Dermis microvascular lymphatic vessel endothelial cell (primary cell): ENCODE measurements at places on chromosomes 12 and 14. TPM values are rescaled to one million over a fixed set of nuclear protein-coding genes. Genes with fewer than 3 reads are reported as not detected.

- no peak for DNase-seq
Measured at GRCh38 chr12:6083601-6084000, 40.9 kb downstream of the VWF start.

GRCh38 chr12:123049398-123050240, 69.1 kb downstream of the ARL6IP4 start:
- no peak for DNase-seq

DNA sequence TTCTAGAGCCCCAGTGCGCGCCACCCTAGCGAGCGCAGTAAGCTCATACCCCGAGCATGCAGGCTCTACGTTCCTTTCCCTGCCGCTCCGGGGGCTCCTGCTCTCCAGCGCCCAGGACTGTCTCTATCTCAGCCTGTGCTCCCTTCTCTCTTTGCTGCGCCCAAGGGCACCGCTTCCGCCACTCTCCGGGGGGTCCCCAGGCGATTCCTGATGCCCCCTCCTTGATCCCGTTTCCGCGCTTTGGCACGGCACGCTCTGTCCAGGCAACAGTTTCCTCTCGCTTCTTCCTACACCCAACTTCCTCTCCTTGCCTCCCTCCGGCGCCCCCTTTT, 791 bp downstream of the TMEM233 start:
- DNase-seq = peak; percentile 14

- DNase-seq = no peak
Measured at GRCh38 chr14:68127166-68127565, 307.6 kb downstream of the RAD51B start.

GRCh38 chr12:38258411-38258810, 58.2 kb upstream of the ALG10B start:
- DNase-seq = no peak

- DNase-seq = no peak
Measured at GRCh38 chr12:129538137-129538536, 365.7 kb downstream of the TMEM132D start.

DNA sequence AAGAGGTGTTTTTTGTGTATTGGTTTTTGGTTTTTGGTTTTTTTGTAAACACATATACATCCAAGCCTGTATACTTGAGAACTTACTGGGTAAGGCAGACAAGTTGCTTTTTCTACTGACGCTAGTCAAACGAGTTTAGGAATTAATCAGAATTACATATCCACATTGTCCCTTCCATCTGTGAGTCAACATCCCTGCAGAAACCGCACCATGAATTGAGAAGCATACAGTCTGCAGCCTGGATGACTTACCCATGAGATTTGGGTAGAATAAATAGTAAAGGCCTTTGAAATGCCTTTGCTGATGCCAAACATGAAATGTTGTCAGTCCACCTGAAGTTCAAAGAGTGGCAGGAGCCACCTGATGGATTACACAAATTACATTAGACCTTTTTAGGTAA, 21.4 kb upstream of the C12orf42 start:
- no peak for DNase-seq

- DNase-seq = no peak
Measured at GRCh38 chr12:43294916-43295315, 257.1 kb downstream of the ADAMTS20 start.

GRCh38 chr14:22668417-22668816, 24.3 kb upstream of the OR6J1 start:
- DNase-seq = no peak

- no peak for DNase-seq
Measured at GRCh38 chr12:75831402-75831801, 200.2 kb downstream of the PHLDA1 start.

GRCh38 chr14:61720294-61720661, 25.0 kb downstream of the HIF1A start:
- no peak for DNase-seq

The CKAP4 gene
- 36.2 and 55.9 TPM in 2 replicates for total RNA-seq

DNA sequence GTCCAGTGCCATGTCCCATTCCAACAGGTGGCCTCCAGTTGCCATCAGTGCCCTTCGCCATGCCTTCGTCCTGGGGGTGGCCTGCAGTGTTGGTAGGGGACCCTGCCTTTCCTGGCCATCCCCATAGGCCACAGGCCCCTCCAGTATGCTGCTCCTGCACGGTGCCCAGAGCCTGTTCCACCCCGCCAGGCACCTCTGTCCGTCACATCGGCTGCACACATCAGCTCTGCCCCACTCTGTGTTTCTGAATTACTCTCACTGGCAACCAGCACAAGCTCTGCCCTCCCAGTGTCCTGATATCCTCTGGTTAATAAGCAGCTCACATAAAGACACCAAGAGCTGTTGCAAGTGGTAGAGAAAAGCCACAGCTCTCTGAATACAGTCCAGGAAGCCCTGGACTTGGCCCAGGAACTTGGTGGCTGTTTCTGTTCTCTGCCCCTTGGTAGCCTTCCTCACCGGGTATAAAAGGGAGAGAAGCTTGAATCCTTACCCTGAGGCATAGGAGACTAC, 31.3 kb upstream of the ATP2A2 start:
- no peak for DNase-seq

GRCh38 chr12:122350141-122350848, 72.2 kb downstream of the CLIP1 start:
- peak; percentile 93 for DNase-seq

The CHMP4A gene
- total RNA-seq = 11.7 and 15.9 TPM in 2 replicates

DNA sequence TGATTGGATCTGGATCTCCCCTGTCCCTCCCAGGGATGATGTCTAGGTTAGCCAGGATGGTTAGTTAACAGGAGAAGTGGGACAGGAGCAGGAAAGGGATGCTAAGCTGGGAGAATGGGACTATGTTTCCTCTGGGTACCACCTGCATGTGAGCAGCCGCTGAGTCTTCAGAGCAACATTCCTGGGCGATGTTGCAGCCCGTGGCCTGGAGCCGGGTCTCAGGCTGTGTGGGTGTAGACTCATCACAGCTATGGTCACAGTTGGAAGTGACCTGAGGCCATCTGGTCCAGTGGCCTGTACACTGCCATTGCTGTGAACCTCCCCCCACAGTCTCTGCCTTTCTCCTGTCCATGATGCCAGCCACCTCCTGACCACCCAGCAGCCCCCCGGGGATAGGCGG, 422.6 kb downstream of the DPF3 start:
- DNase-seq = no peak

DNA sequence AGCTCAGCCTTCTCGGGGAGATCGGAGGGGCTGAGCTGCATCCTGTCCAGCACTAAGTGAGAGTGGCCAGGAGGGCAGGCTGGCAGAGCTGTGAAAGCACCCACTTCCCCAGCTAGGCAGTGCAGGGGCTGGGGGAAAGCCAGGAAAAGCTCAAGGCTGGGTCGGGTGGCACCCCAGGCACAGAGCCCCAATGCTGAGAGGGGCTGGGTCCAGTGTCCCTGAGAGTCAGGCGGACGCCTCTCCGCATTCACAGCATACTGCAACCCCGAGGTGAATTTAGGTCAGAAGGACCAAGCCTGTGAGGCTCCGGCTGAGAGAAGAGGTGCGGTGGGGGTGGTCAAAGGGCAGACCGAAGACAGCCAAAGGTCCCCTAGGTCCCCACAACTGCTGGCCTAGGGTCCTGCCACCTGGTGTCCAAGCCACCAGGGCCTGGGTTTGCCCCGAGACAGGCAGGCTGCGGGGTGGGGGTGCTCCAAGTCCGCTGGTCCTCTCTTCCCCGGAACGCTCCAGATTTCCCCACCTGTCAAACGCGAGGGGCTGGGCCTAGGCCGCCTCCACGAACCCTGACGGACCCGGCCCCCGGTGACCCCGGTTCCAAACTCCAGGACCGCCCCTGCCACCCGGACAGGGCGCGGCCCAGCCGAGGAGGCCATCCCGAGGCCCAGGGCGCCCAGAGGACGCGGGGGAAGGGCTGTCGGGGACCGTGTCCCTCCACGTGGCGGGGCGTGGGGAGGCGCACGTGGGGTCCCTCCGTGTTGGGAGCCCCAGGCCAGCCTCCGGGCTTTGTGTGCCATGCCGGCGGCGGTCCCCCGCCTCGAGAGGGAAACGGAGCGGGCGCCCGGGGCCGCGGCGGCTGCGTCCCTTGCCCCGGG, 527 bp downstream of the CAMKK2 start:
- peak; percentile 27 for DNase-seq

The TSHR gene
- total RNA-seq = not detected in 2 replicates

DNA sequence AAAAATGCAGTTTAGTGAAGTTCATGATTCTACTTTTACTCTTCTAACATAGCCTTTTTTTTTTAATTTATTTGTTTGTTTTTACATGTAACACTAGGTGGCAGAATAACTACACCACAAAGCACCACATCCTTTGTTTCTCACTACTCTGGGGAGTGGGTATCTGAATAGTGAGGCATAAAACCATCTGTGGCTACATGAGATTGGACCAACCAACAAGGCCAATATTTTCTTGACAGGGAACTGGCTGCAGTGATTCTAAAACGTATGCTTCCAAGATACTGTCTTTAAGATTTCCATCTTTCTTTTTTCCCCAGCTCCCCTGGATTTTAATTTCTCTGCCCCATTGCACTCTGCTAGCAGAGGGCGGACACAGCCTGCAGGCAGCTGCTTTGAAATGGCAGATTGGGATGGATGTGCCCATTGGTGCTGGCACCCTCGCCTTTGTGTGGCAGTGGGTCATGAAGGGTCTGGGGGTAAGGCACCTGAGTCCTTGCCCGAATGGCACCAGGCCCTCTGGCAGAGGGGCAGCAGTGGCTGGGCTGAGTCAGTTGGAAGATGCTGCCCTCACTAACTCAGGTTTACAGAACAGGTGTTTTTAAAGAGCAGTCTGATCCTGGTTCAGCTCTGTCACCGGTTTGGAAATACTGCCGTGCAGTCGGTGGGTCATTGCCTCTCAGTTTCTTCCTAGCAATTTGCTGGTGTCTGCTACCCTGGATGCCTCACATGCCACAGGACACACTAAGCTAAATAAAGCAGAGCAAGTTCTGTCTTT, 429.1 kb downstream of the RAD51B start:
- DNase-seq = peak; percentile 78

The ASPG gene
- total RNA-seq = not detected in 2 replicates

The ATG14 gene
- total RNA-seq = 10.9 and 13.3 TPM in 2 replicates

DNA sequence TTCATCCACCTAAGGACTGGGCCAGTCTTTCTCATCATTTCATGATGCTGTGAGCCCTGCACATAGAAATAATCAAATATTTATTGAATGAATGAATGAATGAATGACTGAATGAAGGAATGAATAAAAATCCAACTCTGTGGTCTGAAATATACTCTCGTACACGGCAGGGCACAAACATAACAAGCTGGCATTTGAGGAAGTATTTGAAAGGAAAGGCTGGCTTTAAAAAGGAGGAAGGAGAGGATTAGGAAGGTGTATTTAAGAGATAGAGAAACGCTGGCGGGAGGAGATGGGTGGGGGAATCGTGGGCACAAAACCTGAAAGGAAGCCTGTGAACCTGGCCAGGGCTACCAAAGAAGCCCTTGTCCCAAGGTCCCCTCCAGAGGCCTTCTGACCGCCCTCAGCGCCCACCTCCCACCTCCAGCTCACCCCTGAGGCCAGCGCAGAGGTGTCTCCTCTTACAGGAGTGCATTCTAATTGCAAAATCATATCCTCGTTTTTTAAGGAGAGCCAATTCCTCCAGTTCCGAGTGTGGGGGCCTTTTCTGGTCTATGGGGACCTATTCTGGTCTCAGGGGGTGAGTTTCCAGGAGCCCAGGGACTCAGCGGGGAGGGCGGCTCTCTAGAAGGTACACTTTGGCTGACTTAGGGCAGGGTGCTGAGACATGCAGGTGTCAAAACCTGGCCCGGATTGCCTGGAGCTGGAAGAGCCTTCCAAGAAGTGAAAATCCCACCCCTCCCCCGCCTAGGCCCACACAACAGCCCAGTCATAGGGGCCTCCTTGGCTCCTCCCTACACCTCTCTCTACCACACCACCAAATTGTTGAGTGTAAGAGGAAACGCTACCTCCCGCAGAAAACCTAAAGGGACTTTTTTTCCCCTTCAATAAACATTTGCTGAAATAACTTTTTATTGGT, 8.7 kb upstream of the JDP2 start:
- DNase-seq = no peak

DNA sequence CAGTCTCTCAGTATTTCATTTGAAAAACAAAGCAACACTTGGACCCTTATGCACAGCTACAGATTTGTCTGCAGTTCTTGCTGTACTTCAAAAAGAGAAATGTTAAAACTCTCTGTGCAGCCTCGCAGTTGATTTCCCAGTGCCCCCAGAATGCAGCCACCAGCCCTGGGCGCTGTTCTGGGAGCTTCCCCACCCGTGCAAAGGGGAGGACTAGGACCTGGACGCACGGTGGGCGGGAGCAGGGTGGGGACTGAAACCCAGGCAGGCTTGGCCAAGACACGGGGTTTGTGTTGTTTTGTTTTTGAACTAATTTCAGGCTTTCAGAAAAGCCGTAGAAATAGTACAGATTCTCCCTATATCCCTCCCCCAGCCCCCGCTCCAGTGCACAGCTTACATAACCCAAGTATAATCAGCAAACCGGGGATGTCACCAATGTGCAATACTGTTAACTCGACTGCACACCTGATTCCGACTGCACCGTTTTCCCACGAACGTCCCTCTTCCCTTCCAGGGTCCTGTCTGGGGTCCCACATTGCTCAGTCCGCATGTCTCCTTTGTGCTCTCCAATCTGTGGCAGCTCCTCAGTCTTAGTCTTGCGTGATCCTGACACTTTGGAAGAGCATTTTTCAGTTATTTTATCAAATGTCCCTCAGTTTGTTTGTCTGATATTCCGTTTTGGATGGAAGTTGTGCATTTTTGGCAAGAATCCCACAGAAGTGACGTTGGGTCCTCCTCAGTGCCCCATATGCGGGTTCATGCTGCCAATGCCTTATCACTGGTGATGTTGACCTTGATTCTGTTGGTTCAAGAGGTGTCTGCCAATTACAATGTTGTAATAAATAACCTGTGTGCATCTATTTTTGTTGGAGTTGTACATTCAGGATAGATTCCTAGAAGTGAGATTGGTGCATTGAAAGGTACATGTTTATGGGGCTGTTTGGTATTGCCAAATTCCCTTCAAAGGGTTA, 95.9 kb downstream of the SETD3 start:
- no peak for DNase-seq

- DNase-seq = no peak
Measured at GRCh38 chr12:69313209-69313608, 35.0 kb upstream of the LYZ start.

DNA sequence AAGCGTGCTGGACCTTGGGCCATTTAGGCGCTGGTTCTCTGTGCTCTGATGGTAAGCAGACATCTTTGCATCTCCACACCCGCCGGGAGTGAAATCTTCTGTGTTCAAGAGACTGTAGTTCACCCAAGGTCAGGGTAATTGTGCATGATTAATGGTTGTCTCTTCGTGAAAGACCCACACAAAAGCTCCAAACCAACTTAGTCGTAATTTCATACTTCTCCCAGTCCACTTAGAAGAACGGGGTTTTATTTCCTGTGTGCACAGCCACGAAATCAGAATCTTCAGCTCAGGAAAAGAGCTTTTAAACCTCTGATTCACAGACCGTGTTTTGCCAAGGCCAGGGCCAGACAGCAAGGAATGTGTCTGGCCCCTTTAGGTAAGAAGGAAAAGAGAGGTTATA, 640.9 kb downstream of the MED13L start:
- no peak for DNase-seq

The CLBA1 gene
- 4.4 and 5.1 TPM in 2 replicates for total RNA-seq

The TMEM63C gene
- 0.13 and 0.77 TPM in 2 replicates for total RNA-seq

The AGAP2 gene
- total RNA-seq = 0.26 and 0.51 TPM in 2 replicates

The IGF1 gene
- 0.26 and 2.1 TPM in 2 replicates for total RNA-seq

The NID2 gene
- 37.5 and 40.1 TPM in 2 replicates for total RNA-seq

The RCOR1 gene
- total RNA-seq = 11.4 and 12.4 TPM in 2 replicates
